ENCODE measurements at places on chromosomes 11 and 22.

- no peak for DNase-seq
Measured at GRCh38 chr11:36271794-36272407, 17.3 kb downstream of the COMMD9 start.

- DNase-seq: peak; percentile 56
Measured at GRCh38 chr22:46293577-46294260, 3.0 kb upstream of the GTSE1 start.

DNA sequence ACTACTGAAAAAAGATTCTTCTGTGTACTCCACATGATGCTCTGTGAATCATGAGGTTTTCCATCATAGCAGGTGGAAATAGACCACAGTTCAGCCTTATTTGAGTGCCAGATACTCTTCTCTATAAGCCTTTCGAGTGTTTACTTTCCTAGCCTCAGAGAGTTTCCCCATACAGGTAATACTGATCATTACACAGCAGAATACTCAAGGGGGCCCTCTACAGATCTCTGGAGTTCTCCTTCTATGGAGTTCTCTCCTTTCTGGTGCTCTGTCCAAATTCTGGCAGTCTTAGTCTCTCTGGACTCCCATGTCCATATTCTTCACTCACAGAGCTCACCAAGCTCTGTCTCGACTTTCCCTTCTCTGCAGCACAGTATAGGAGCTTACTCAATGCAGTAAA lies 175.7 kb upstream of the CARD18 start:
- DNase-seq: no peak

DNA sequence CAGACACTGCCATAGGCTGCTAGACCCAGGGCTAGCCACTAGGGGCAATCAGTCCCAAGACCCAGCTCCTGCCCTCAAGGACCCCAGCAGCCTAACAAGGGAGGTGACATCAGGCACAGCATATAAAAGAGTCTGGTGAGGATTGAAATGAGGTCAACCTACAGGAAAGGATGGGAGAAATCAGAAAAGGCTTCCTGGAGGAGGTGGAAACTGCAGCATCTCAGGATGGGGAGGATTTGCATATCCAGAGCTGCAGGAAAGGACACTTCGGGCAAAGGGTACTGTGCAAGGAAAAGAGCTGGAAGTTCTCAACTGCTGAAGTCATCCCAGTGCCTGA lies 2.9 kb upstream of the ARFGAP2 start:
- no peak for DNase-seq

- DNase-seq: no peak
Measured at GRCh38 chr11:28701760-28702449, 593.7 kb downstream of the METTL15 start.

DNA sequence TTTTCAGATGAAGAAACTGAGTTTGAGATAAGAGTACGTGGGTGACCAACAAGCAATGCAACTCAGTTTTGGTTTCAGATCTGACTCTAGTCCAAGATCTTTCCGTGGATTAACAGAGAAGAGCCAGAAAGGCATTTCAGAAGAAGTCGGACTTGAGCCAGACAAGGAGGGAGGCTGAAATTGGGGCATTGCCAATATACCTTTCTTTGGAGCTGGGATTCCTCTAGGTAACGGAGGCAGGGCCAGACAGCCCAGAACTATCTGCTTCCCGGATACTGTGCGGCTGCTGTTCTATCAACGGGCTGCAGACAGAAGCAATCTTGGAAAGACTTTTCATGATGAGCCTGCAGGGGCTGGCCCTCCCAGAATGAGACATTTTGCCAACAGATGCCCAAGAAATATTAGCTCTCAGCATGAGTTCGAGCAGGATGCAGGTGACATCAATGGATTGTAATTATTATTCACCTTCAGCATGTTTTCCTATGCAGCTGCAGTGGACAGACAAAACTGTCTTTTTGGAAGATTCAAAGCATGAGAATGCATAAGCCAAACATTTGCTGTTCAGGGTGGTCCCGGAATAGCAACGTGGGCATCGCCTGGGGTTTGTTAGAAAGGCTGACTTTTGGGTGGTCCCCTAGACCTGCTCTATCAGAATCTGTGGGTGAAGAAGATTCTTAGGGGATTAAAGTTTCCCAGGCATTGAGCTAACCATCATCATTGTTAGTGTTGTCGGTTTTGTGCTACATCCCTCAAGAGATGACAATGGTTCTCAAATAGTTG lies 95.7 kb downstream of the SCN3B start:
- no peak for DNase-seq

DNA sequence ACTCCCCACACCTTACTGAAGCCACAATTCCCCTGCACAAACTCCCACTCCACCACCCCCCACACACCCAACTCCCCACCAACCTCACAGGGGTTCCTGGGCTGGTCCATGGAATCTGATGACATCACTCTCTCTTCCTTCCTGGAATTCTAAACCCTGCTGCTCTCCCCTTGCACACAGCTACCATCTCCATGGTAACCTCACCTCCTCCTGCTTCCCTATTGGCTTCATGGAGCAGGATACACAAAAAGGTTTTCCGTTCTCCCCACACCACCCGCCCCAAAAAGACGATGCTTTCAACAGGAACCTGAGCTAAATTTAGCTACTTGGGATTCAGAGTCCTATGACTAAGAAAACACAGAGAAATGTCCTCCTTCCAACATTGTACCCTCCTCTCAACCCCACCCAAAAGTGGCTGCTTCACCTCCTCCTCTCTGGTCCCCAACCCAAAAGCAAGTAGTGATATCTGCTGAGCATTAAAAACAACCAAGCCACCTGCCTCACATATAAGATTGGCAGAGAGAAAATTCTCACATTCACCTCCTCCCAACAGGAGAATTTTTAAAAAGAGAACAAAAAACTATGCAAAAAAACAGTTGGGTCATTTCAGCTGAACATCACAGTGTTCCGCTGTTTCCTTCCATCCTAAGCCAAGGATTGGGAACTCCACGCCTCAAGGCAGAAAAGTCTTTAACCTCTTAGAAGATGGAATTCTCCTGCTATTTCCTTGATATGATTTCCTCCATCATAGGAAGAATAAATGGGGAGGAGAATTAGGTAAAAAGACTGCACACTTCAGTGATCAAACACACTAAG lies 66.9 kb downstream of the RBFOX2 start:
- peak; percentile 94 for DNase-seq

Data from fibroblast of lung (primary cell).